ENCODE measurements at places on chromosomes 6 and 20.
A peak's percentile ranks its signal among the peaks of the same experiment; 100 is the strongest.

- no peak for DNase-seq
Observed at GRCh38 chr6:100612094-100612493, 147.4 kb upstream of the SIM1 start.

- DNase-seq = no peak
Observed at GRCh38 chr6:148345578-148345977, 2.9 kb downstream of the SASH1 start.

DNA sequence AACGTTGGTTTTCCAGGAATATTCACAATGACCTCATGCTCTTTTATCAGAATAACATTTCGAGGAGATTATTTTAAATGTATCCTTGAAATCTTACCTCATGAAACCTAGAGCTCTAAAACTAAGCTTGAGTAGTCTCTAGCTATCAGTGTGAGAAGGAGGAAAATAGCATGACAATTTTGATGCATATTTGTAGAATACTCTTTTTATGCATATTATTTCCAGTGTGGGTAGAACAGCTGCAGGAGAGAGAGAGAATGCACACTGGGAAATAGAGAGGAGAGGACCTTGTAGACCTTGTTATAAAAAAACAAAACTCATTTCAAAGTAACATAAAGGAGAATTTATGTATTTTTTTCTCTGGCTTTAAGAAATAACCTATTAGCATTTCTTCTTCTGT, 71.1 kb upstream of the VGLL2 start:
- DNase-seq = no peak

GRCh38 chr6:35061102-35061615, 80.0 kb downstream of the TCP11 start:
- DNase-seq = no peak

DNA sequence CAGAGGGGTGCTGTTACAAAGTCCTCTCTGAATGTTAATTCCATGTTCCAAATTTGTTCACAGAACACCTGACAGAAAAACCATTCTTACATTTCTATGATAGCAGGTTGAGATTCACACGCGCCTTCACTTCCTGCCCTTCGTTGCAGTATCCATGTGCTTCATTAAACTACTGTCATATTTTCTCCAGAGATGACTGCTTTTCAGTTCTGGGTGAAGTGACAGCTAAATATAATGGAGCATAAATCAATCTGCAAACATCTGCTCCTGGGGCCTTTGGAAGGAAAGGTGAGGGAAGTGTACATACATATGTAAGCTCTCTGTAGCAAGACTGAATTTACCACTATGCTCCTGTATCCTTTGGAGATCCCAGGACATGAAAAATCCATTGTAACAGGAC, 750.2 kb downstream of the HDGFL1 start:
- no peak for DNase-seq

DNA sequence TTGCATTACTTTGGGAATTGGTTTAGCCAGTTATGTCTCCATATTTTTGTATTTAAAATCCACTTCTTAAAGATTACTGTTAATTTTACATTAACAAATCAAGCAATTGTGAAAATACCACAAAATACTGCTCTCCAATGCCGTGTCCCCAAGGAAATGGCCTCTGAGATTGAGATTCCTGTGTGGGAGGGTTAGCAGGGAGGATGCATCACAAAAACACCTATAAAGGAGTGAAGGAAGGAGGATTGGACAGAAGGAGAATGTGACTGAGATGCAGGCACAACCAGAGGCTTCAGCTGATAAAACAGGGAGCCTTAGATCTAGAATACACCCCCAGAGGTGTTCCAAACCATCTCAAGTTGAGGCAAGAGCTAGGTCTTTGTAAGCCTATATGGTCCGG, 34.2 kb upstream of the NKAIN2 start:
- peak; percentile 43 for DNase-seq

- DNase-seq = peak; percentile 39
Observed at GRCh38 chr6:158338311-158339112, 26.2 kb downstream of the TULP4 start.

GRCh38 chr6:169960521-169960885, 209.1 kb downstream of the ERMARD start:
- no peak for DNase-seq

DNA sequence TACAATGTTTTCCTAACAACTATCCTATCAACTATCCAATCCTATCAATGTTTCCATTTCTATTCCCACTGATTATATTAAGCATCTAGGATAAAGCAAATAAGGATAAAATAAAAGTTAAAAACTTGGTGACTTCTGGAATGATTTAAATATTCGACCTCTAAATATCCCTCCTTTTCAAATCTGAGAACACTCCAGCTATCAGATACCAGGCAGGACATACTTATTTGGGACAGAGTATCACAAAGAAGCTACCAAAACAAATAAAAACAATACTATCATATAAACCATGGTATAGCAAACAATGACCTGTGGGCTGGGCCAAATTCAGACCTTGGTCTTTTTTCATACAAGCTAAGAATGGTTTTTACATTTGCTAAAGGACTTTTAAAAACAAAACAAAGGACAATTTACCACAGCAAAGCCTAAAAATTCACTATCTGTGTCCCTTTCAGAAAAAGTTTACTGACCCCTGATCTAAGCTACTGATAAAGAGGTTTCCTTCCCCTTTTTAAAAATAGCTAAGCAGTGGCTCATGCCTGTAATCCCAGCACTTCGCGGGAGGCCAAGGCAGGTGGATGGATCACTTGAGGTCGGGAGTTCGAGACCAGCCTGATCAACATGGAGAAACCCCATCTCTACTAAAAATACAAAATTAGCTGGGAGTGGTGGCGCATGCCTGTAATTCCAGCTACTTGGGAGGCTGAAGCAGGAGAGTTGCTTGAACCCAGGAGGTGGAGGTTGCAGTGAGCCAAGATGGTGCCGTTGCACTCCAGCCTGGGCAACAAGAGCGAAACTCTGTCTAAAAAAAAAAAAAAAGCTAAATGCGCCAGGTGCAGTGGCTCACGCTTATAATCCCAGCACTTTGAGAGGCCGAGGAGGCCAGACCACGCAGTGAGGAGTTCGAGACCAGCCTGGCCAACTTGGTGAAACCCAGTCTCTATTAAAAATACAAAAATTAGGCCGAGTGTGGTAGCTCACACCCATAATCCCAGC, 6.0 kb downstream of the NUP153 start:
- DNase-seq = no peak

DNA sequence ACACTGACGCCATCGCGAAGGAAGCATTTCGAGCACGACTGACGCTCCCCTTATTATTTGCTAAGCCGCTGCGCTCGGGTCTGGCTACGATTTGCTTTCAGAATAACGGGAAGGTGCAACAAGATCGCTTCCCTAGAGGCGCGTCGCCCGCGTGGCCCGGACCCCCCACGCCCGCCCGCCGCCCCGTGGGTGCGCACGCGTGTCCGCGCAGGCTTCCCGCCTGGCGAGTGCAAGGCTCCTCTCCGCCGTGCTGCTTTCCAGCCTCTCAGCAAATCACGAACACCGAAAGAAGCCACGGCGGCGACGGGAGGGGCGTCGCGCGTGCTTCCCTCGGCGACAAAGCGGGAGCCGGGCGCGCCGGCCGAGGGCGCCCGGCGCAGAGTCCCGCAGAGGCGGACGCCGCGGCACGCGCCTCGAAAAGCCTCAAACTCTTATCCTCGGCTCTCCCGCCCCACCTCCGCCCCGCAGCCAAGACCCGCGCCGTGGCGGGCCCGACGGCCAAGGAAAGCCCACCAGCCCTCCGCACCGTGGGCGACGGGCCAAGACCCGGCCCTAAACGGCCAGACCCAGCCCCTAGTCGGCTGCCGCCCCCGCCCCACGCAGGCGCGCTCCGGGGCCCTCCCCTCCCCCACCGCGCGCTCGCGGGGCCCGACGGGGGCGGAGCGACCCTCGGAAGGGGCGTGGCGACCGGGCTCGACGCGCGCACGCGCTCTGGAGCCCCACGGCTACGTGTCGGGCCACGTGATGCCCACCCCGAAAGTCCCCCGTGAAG, 987 bp upstream of the QKI start:
- DNase-seq = peak; percentile 70

DNA sequence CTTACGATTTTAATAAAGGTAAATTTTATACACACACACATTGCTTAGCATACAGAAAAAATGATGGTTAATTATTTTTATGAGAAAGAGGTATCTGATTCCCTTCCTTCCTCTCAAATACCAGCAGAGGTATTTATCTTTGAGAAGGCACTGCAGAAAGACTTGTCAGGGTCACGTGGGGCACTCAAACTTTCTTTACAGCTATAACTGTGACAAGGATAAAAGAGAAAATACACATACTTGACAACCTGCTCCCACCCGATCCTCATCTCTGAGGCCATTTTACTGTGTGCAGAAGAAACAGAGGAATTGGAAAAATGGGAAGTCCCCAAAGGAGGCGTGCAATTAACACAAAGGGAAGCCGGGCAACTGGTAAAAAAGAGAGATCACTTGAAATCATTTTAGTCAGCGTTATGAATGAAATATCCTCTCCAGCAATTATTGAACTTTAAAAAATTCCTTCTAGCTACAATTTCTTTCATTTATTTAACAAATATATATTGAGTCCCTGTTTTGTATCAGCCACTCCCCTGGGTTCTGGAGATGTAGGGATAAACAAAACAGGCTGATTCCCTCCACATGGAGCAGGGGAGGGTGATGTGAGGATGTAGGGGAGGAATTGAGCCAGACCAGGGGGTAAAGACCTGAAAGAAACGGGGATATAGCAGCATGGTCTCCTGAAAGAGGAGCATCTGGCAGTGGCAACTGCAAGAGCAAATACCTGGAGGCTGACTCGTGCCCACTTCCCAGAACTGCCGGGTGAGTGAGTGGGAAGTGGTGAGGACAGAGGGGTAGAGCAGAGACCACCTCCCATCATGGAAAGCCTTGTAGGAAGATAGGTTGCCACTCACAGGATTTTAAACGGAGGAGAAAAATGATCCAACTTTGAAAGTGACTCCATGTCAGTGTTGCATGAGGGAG, 510.3 kb downstream of the KIF16B start:
- no peak for DNase-seq

- DNase-seq = peak; percentile 43
Observed at GRCh38 chr6:105500693-105501092, 97.8 kb upstream of the PREP start.

- DNase-seq = no peak
Observed at GRCh38 chr20:59253779-59254319, 46.6 kb upstream of the EDN3 start.

DNA sequence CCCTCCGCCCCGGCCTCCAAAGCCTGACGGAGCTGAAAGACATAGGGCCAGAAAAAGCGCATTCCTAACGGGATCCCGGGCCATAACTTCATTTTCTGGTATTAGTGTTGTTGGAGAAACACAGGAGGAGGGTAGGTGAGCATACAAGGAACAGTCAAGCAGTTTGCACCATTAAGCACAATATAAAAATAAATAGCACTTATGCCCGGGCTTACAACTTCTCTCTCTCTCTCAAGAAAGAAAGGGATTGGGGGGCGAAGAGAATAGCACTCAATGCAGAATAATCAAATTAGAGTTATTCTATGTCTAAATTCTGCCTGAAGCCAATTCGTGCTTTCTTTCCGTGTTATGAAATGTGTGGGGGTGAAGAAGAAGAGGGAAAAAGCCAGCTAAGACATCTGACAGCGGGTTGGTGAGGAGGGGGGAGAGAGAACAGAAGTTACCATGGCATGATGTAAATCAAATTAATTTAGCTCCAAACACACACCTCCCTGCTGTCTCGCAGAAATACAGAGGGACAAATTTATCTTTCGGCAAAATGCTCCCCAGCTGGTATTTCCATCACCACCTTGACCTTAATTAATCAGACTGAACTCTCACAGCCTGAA, 508 bp upstream of the METTL24 start:
- DNase-seq = no peak

GRCh38 chr6:73076211-73076954, 148.9 kb downstream of the KHDC1L start:
- peak; percentile 16 for DNase-seq

GRCh38 chr6:43221046-43221972, 8.0 kb downstream of the DNPH1 start:
- DNase-seq = no peak

- DNase-seq = no peak
Observed at GRCh38 chr6:170464524-170464979, 88.6 kb downstream of the PSMB1 start.

- no peak for DNase-seq
Observed at GRCh38 chr20:31573555-31574321, 31.4 kb upstream of the ID1 start.

GRCh38 chr6:1850121-1850839, 240.6 kb downstream of the FOXC1 start:
- DNase-seq = no peak

DNA sequence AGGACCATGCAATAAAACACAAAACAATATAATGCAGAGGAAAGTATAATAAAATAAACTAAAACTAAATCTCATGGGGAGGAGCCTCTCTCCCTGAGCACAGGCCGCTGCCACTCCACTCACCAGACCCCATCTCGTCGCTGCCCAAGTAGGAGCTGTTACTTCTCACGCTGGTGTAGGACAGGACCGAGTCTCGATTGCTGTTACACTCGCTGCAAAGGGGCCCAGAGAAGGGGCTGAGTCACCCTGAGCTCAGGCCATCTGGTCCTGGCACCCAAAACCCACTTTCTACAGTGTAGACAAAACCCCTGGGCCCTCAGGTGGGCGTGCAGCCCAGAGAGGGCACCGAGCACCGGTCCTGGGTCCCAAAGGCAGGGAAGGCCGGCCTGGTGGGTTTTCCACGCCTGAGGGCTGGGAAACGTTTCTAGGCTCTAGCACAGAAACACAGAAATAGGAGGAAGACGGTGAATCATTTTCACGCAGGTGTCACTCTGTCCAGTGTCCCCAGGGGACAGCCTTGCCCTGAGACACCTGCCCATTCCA, 183.4 kb downstream of the PREX1 start:
- DNase-seq = no peak

- DNase-seq = no peak
Observed at GRCh38 chr6:53910834-53911233, 116.0 kb downstream of the LRRC1 start.

- no peak for DNase-seq
Observed at GRCh38 chr6:150600010-150600300, 270 bp downstream of the PLEKHG1 start.

DNA sequence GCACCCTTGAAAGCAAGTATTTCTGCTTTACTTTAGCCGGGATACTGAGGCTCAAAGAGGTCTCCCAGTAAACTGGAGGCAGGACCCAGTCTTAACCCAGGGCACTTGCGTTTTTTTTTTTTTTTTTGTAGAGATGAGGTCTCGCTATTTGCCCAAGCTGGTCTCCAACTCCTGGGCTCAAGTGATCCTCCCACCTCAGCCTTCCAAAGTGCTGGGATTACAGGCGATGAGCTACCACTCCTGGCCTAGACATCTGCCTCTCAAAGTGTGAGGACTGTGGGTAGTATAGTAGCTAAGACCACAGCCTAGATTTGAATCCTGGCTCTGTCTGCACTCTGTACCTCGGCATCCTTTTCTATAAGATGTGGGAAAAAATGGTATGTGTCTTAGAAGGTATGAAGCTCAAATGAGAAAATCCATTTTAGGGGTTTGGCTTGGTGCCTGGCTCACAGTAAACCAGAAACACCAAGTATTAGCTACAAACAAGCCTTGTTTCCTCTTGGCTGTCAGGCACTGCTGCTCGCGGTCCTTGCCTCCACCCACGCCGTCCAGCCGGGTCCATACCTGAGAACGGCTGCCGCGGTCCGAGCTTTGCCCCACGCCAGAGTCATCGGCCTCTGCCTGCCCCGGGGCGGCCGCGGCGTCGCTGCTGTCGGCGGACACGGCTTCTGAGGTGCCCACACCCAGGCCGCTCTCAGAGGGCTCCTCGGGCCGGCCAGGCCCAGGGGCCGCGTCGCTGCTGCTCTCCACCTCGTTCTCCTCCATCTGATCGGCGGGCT, 1.2 kb downstream of the ZNF335 start:
- no peak for DNase-seq

- no peak for DNase-seq
Observed at GRCh38 chr6:71585472-71585871, 296.9 kb downstream of the OGFRL1 start.

- no peak for DNase-seq
Observed at GRCh38 chr20:50993876-50994275, 29.0 kb downstream of the KCNG1 start.

Measured in GM23338 (cell line).